Activated CD4-positive, alpha-beta T cell treated with anti-CD3 and anti-CD28 coated beads, Interleukin-2, amount 10 ng/mL, durations not matched to agents 24 days and 14 days (primary cell): ENCODE measurements at places on chromosomes 7 and 10. TPM values are rescaled to one million over a fixed set of nuclear protein-coding genes. Genes with fewer than 3 reads are reported as not detected.

GRCh38 chr7:4769761-4770160, 5.7 kb upstream of the AP5Z1 start:
- no peak for DNase-seq

- DNase-seq: no peak
Measured at GRCh38 chr7:142917447-142917846, 16.1 kb downstream of the TRPV5 start.

DNA sequence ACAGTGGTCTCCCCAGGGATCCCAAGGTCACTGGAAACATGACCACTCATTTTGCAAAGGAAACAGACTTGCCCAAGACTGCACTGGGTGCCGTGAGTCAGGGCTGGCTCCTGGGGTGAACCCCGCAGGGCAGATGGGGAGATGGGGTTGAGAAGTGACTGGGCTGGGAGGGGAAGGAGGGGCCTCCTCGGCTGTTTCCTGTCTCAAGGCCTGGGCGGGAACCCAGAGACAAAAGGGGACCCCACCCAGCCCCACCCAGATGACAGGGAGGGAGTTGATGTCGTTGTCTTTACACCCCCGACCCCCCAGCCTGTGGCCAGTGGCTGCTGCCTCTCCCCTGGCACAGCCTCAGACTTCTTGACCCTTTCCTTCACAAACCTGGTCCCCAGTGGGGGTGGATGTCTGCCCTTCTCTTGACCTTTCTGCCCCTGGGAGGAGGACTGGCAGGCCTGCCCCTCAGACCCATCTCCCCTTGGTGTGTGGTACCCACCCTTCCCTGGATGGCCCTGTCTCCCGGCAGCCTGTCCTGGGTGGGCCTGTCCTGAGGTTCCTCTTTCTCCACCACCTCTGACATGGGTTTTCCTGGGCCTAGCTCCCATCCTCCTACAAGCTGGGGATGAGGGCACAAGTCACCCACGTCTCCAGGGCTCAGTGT, 1.4 kb downstream of the MYO1G start:
- peak; percentile 92 for DNase-seq

- no peak for DNase-seq
Measured at GRCh38 chr7:103660455-103661371, 214.7 kb upstream of the SLC26A5 start.

DNA sequence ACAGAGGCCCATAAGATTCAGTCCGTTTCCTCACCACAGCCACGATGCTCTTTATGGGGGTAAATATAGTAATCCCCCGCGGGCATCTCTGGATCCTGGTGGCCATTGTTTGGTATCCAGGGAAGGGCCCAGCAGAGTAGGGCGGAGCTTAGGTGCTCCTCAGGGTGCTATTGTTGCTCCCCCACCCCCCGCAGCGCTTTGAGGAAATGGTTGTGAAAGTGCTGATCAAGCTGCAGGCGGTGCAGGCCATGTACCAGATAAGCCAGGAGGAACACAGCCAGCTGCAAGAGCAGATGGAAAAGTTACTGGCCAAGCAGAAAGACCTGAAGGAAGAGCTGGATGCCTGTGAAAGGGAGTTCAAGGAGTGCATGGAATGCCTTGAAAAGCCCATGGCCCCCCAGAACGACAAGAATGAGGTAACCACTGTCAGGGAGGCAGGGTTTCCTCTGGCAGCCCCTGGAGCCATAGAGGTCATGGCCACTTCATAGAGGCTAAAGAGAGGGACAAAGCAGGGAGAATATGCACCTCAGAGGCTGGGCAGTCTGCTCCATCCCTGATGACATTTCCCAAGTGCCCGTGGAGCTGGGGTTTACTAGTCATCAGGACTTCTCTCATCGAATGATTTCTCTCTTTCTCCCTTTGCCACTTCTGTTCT, 17.6 kb upstream of the FLNC start:
- DNase-seq: no peak

DNA sequence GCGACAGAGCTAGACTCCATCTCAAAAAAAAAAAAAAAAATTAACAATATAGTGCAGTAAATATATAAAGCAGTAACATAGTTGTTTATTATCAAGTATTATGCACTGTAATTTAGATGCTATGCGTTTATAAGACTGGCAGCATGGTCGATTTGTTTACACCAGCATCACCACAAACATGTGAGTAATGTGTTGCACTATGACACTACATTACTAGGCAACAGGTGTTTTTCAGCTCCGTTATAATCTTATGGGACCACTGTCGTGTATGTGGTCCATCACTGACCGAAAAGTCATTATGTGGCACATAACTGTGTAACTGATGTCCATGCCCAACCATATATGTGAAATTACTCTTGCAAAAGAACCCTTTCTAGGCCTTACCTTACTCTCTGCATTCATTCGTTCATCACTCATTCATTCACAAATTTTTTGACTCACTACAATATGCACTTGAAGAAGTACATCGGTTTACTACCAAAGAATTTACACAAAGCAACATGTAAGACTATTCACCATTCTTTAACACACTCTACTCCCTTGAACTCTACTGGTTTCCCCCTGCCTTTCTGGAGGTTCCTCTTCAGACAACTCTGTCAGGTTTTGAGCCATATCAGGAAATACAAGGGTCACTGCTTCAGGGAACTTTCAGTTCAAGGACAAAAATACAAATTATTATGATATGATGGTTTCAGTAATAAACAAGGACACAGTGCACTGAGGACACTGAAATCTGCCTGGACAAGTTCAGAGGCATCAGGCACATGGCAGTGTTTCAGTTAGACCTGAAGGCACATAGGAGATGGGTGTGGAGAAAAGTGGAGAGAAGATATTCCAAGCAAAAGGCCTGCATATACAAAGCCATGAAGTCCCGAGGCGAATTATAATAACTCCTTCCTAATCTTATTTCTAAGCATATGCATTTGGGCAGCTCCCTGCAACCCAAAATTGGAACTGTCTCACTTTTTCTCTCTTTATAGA, 17.4 kb downstream of the ITGB1 start:
- DNase-seq: no peak

Gene CPXM2
- total RNA-seq: not detected in 2 replicates

- DNase-seq: no peak
Measured at GRCh38 chr10:131121511-131122035, 189.9 kb downstream of the TCERG1L start.

Gene POU6F2
- total RNA-seq: 0.16 and 0.17 TPM in 2 replicates

DNA sequence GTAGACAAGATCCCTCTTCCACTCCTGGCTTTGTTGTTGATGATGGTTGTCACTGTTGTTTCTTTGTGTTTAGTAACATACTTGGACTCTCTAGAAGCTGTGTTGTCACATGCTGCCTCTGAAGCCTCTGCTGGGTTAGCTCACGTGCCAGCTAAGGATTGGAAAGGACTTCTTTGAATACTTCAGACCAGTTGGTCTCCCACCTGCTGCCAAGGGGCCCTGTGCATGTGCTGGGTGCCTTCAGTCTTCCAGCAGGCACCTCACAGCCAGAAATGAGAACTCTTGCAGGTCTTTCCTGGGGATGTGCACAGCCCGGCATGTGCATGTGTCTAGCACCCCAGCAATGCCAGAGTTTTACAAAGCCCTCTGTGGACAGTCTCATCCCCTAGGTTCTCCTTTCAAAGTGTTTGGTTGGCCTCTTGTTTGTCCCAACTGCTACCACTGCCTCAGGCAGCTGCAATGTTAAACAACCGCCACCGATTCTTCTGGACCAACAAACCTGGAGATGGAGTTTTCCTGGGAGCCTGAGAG, 21.7 kb upstream of the NCAPG2 start:
- peak; percentile 56 for DNase-seq

Gene GBX1
- total RNA-seq: not detected in 2 replicates

GRCh38 chr7:1738511-1738910, 68.4 kb downstream of the ELFN1 start:
- DNase-seq: no peak

DNA sequence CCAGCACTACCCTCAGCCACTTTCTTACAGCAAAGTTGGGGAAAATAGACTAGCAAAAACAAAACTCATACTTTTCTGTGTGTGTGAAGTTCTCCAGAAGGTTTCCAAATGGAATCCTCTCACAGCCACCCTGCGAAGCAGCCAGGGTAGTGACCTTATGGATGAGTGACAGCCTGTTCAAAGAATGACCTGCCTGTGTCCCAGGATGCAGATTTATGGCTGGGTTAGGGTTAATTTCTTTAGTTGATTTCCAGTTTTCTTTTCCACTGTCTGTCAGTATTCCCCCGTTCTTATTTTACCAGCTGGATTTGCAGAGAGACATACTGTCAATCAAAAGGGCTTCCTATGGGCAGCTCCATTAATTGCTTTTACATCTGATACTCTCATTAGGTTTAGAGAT, 2.4 kb upstream of the SEMA4G start:
- no peak for DNase-seq

Gene VSTM4
- 0.50 and 0.63 TPM in 2 replicates for total RNA-seq

- no peak for DNase-seq
Measured at GRCh38 chr7:77858278-77858677, 59.7 kb downstream of the PHTF2 start.

GRCh38 chr10:49761789-49762565, at the start of gene OGDHL:
OGDHL (minus strand) TSS chr10:49762323; CDS start chr10:49758592, 3,731 bp downstream.
- peak; percentile 90 for DNase-seq

Gene C10orf53
- total RNA-seq: not detected in 2 replicates

DNA sequence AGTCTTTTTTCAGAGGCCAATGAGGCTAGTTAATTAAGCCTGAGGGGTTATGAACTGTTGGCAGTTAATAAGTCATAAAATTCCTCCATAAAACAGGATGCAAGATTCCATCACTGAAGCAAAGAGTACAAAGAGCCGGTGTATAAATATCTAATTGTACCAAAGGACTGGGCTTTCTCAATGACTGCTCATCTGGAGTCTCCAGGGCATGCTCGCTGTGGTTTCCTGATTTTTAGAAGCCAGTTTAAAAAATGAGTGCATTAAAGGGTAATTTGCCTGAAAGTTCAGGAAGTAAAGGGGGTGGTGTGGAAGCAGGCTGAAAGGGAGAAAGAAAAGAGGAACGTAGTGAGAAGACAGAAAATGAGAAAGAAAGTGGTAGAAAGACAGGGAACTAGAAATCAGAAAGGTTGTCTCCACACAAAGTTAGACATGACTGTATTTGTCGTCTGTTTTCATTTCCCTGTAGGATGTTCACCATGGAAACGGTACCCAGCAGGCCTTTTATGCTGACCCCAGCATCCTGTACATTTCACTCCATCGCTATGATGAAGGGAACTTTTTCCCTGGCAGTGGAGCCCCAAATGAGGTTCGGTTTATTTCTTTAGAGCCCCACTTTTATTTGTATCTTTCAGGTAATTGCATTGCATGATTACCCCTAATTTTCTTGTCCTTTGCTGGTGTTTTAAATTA, 282.3 kb downstream of the TWIST1 start:
- DNase-seq: no peak

DNA sequence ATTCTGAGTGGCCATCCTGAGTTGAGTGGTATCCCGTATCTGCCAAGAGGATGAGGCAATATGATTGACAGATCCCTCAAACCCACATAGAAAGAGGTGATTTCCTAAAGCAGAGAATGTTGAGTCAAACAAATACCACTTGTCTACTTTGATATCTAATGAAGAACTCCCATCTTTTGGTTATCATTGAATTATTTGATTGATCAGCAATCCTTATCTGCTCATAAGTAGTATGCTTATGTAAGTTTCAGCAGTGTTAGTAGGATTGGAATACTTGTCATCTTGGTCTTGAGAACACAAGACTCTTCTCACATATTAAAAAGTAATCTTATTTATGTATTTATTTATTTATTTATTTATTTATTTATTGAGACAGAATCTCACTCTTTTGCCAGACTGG, 147.3 kb downstream of the DPY19L1 start:
- no peak for DNase-seq

DNA sequence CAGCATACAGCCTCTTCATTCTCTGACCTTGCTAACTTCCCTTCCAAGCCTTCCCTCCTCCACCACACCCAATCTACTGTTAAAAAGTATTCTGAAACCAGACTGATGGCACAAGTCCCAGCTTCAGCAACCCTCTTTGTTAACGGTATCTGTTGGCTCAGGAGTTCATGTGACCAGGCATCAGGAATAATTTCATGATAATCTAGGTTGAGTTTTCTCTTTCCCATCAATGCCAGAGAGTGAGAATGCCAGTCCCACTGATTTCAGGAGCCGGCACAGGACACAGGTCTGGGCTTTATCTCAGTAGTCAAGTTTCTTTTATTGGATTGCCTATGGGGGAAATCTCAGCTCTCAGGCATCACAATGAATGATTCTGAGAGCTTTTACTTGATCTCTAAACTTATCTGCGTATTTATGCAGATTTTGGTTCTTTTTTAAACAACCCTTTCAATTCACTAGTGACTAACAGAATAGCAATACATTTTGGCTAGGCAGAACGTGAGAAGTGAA, 231.0 kb upstream of the LYZL1 start:
- no peak for DNase-seq

DNA sequence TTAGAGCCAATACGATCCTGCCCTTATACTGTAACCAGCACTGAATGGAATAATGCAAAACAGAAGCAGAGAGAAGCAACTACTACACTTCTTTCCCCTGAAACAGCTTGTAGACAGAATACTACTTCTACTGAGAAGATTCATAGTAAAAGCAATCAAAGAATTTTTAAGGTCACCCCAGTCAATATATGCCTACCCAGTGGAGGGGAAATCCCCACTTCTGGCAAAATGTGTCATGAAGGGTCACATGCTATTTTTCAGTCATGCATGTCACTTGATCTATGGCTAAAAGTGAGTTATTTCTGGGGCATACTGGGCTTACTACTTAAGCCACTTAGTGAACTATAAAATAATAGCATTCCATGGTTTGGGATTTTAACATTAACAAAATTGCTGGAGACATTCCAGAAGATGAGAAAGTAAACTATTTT, 25.6 kb downstream of the IRF5 start:
- peak; percentile 76 for DNase-seq

GRCh38 chr10:106185951-106186350, 978.6 kb downstream of the SORCS1 start:
- DNase-seq: no peak

GRCh38 chr10:21524526-21525366, 736 bp downstream of the SKIDA1 start:
- DNase-seq: no peak

DNA sequence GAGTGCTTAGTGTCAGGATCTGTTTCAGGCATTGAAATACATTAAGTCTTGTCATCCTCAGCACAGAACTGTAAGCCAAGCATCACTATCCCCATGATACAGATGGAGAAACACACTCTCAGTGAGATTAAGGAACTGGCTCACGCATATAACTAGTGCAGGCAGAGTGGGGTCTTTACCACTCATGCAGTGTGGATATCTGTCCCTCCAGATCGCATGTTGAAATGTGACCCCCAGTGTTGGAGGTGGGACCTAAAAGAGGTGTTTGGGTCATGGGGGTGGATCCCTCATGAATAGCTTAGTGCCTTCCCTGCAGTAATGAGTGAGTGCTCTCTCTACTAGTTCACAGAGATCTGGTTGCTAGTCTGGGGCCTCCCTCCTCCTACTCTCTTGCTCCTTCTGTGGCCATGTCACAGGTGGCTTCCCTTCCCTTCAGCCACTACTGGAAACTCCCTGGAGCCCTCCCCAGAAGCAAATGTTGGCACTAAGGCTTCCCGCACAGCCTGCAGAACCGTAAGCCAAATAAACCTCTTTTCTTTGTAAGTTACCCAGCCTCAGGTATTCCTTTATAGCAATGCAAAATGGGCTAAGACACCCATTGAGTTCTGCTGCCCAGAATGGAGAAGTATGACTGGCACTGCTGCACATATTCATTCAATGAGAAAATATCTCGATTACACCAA, 31.8 kb upstream of the MSMB start:
- DNase-seq: no peak
